ENCODE measurements at places on chromosomes 11 and 22.
A peak's percentile ranks its signal among the peaks of the same experiment; 100 is the strongest.

- no peak for DNase-seq
These were observed 67.1 kb downstream of the GGTLC2 start for GRCh38 chr22:22711532-22711913.

- DNase-seq = no peak
These were observed 4.9 kb upstream of the SOX6 start for GRCh38 chr11:16361108-16361865.

- no peak for DNase-seq
These were observed 11.6 kb upstream of the NPAS4 start for GRCh38 chr11:66409226-66409625.

GRCh38 chr22:32617271-32617670 is 142.7 kb downstream of the FBXO7 start:
- no peak for DNase-seq

DNA sequence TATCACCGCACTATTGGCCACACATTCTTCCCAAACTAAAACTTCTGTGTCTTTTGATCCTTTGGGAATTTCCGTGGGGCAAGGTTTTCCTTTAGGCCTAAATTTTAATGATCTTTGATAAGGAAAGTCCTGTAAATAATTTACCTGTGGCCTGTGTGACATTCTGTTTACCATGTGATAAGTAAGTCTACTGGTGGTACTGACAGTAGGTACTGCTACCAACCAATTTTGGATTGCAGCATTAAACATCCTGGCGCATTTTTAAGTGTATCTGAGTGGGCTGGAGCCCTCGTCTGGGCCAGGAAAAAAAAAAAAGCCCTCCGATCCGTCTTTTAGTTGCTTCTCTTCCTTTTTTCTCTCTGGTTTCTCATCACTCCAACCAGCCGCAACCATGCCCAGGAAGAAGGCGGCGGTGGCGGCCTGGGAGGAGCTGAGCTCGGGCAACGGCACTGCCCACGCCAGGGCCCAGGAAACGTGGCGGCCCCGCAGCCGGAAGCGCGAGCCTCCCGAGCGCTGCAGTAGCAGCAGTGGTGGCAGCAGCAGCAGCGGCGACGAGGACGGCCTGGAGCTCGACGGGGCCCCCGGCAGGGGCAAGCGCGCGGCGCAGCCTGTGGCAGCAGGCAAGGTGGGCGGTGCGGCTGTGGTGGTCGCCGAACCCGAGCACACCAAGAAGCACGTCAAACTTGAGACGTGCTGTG is 33.6 kb downstream of the ASRGL1 start:
- DNase-seq = no peak

- DNase-seq = no peak
These were observed 423.2 kb downstream of the MN1 start for GRCh38 chr22:27378311-27378800.

- peak; percentile 57 for DNase-seq
These were observed 8.4 kb downstream of the LRRC10B start for GRCh38 chr11:61516675-61517572.

DNA sequence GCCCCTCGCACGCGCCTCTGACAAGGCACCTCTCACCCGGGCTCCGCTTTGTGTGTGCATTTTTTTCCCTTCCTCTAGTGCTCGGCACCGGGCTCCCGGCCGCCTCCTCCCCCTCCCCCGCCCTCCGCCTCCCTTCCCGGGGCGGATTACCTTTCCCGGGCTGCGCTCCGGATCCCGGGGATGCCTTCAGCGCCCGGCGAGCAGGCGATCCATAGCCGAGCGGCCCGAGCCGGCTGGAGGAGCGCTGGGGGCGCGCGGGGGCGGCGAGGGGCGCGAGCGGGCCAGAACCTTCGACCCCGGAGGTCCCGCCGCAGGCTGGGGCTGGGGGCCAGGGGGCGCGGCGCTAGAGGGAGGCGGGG is 282 bp downstream of the MPPED2 start:
- peak; percentile 82 for DNase-seq

DNA sequence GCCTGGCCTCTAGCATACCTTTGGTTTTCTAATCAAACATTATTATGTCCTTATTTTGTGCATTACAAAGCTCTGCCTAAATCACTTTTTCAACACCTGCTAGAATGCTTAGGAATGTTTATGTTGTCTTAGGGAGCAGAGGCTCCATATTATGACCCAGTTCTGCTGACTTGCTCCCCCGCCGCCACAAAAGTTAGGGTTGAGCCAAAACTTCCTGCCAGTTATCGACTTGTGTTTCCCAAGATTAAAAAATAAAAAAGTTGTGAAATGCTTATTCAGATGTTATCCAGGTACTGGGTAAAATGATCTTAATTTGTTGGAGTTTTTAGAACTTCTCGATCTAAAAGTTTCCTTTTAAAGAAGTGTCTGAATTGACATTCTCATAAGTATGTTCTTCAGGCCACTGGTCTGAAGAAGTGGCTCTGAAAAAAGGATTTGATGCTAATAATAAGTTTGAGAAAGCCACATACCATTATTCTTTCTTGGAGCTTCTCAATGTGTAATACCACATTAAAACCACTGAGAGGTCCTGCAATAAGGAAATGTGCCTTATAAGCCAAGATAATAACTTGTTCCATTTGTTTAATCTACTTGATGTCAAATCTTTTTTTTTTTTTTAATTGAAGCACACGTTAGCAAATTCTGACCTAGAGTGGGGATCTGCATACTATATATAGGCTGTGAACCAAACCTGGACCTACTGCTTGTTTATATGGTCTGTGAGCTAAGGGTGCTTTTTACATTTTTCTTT is 2.2 kb downstream of the RNF185 start:
- DNase-seq = no peak

- DNase-seq = no peak
These were observed 54.0 kb downstream of the KREMEN1 start for GRCh38 chr22:29126670-29127395.

GRCh38 chr22:29388759-29389090 is 355 bp upstream of the AP1B1 start:
- no peak for DNase-seq

GRCh38 chr11:83061883-83062282 is 9.8 kb downstream of the RAB30 start:
- DNase-seq = no peak

- DNase-seq = peak; percentile 50
These were observed 5.2 kb upstream of the MB start for GRCh38 chr22:35622191-35622913.

GRCh38 chr11:20933958-20934357 is 264.6 kb downstream of the NELL1 start:
- no peak for DNase-seq

DNA sequence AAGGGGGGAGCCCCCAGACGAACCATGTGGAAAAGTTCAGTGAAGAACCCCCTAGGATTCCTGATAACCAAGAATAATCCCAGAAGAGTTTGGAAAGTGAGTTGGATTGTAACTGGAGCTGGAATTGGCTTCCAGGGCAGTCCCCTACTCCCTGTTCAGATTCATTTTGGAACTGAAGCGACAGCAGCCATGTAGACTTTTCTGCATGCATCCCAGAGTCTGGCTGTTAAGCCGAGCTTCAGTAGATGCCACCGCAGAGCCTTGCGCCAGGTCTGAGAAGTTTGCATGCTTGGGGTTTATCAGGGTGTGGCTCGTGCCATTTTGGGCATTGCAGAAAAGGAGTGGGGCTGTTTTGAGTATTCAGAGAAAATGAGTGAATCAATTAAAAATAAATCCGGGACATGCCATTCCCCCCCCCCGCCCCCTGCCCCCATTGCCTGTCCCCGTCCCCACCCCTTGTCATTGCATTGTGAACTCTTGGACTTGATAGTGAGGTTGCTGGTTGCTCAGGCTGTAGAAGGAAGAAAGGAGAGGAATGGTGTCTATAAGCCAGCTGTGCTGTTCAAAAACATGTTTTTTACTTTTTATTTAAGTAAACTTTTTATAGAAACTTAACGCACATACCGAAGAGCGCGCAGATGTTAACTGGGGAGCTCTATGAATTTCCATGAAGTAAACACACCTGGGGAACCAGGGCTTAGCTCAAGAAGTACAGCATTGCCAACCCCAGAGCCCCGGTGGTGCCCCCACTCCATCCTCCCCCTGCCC is 71.2 kb downstream of the LDLRAD3 start:
- no peak for DNase-seq

GRCh38 chr11:86918973-86919372 is 36.2 kb downstream of the FZD4 start:
- no peak for DNase-seq

- DNase-seq = no peak
These were observed 38.1 kb downstream of the SLC22A12 start for GRCh38 chr11:64629103-64629502.

GRCh38 chr11:67445515-67445914 is 2.2 kb upstream of the CORO1B start:
- no peak for DNase-seq

DNA sequence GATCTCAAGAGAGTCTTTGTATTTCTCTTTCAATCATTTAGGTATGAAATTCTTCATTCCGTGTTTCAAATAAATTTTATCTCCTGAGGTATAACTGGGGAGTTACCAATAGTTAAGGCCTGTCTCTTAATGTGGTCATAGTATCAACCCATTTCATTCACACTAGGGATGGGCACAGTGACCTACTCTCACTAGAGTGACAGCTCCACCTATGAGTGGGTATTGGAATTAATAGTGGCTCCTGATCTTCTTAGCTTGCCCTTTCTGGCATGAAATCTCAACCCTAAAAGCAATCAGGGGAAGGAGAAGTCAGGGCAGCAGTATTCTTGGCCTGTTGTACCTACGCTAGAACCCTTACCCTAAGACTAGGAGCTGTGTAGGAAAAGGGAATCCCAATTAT is 507.7 kb downstream of the FAM181B start:
- peak; percentile 8 for DNase-seq

DNA sequence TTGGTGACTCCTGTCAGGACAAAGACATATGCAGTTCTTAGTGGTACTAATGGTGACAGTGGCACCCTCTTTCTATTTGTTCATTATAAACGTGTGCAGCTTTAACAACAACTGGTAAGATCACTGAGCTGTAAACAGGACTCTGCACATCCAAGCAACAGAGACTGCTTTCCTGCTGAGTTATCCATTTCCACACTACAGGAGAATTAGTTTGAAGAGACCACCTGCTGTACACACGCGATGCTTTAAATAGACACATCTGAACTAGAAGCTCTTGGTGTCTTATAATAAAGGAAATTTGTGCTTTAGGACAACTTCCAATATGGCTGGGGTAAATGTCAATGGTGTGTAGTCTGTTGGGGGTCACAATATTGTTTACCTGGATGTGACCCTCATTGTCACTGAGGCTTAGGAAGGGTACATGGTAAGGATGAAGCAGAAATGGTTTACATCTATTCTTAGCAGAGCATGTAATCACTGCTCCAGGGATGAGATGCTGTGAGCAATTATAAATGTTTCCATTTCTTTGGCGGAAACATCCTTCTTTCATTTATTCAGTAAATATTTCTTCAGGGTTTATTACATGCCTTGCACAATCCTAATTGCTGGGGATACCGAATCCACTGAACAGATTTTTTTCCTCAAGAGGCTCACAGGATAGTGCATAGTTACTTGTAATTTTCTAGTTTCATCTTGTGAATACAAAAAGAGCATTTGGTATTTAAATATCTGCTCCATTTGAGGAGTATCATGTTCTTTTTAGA is 354.0 kb upstream of the CCDC90B start:
- peak; percentile 80 for DNase-seq

DNA sequence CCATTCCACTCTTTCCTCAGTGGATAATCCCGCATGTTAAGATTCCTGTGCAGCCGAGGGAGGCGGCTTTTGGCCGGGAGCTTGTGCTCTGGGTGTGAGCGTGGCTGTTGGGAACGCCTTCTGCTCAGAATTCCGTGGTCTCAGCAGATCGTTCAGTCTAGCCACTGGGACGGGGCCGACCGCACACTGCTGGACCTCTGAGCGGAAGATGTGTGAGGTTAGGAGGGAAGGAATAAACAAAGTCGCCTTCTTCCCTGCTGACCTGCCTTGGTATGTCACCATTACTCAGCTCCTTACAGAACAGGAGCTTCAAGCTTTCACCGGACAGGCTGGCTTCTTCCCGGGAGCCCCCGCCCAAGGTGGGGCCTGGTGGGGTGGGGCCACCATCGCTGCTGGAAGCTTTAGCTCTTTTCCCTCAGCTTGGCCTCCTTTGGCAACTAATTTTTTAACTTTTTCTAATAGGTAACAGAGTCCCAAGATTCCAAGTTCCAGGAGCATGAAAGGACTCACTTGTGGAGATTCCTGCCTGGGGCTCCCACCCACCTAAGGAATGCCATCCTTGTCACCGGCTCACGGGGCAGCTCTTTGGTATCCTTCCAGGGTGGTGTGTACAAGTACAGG is 22.5 kb upstream of the SEPTIN5 start:
- DNase-seq = no peak

All from NCI-H1417 (cell line).